Astrocyte (in vitro differentiated cells and primary cell): ENCODE measurements at places on chromosomes 4 and X. TPM values are rescaled to one million over a fixed set of nuclear protein-coding genes. Genes with fewer than 3 reads are reported as not detected.

TIGD4 gene
- 0.23 and 0.31 TPM in 2 replicates for total RNA-seq

TKTL2 gene
- not detected in 2 replicates for total RNA-seq

NDNF gene
- total RNA-seq = 0.19 and 0.34 TPM in 2 replicates

N4BP2 gene
- total RNA-seq = 12.1 and 14.5 TPM in 2 replicates

NPY2R gene
- 0.09 TPM in 1 of 2 replicates, not detected in the other for total RNA-seq

HSD17B11 gene
- 32.8 and 34.0 TPM in 2 replicates for total RNA-seq

ZNF157 gene
- total RNA-seq = 0.17 and 0.54 TPM in 2 replicates

WDR17 gene
- 1.8 and 2.0 TPM in 2 replicates for total RNA-seq

SYP gene
- total RNA-seq = 1.6 and 1.9 TPM in 2 replicates

PRAF2 gene
- total RNA-seq = 44.4 and 52.8 TPM in 2 replicates

MUC7 gene
- total RNA-seq = not detected in 2 replicates

GPR119 gene
- total RNA-seq = not detected in 2 replicates

TMEM156 gene
- 0.59 and 1.1 TPM in 2 replicates for total RNA-seq

TEX13D gene
- total RNA-seq = not detected in 2 replicates

GPRASP2 gene
- total RNA-seq = 9.1 and 10.1 TPM in 2 replicates

PCGF3 gene
- total RNA-seq = 61.1 and 65.7 TPM in 2 replicates

NKX3-2 gene
- 5.2 and 5.9 TPM in 2 replicates for total RNA-seq

ETDA gene
- not detected in 2 replicates for total RNA-seq

MND1 gene
- 1.00 and 1.0 TPM in 2 replicates for total RNA-seq

TLR3 gene
- 1.9 and 2.6 TPM in 2 replicates for total RNA-seq

MAGEA12 gene
- total RNA-seq = 0.62 and 0.98 TPM in 2 replicates

TEX13C gene
- total RNA-seq = not detected in 2 replicates

GC gene
- total RNA-seq = not detected in 2 replicates

KIF4A gene
- total RNA-seq = 1.7 and 3.0 TPM in 2 replicates

ACE2 gene
- not detected in 2 replicates for total RNA-seq
